Stimulated activated CD8-positive, alpha-beta memory T cell treated with anti-CD3 and anti-CD28 coated beads, Interleukin-7, amount 100 ng/mL, for 1 hour (primary cell): ENCODE measurements at places on chromosomes 7 and 10.

DNA sequence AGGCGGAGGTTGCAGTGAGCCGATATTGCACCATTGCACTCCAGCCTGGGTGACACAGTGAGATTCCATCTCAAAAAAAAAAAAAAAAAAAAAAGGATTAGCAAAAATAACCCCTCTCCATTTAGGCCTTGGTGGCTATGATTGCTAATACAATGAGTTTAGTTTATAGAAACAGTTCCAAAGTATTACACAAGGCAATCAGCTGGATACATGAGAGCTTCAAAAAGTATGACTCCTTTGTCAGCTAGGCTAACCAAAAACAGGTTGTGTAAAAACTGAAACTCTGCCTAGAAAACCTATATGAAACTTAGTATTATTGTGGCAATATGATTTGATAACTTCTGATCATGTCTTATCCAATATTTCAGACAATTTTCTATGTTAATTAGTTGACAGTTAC lies 57.2 kb downstream of the SUGCT start:
- DNase-seq = no peak

DNA sequence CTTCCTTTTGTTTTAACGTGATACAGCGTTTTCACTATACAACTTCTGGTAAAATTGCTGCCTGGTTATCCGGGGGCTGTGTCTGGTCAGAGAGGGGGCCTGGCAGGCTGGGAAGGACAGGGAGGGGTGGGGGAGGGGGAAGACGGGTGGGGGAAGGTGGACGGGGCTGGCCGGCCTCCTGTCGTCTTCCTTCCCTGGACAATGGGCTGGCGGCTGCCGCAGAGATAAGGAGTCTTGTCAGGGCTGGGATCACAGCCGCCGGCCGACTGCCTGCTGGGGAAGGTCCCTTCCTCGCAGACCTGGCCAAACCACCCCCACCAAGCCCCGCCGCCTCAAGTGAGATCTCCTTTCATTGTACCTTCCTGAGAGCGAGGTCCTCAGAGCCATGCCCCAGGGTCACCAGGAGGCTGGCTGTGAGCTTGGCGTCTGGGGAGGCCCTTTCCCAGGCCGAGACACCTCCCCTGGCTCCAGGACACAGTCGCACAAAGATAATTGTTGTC lies 151.2 kb upstream of the TNRC18 start:
- no peak for DNase-seq

GRCh38 chr10:126409821-126410220 lies 21.5 kb upstream of the ADAM12 start:
- no peak for DNase-seq

GRCh38 chr7:41567031-41567730 lies 135.7 kb downstream of the INHBA start:
- no peak for DNase-seq

DNA sequence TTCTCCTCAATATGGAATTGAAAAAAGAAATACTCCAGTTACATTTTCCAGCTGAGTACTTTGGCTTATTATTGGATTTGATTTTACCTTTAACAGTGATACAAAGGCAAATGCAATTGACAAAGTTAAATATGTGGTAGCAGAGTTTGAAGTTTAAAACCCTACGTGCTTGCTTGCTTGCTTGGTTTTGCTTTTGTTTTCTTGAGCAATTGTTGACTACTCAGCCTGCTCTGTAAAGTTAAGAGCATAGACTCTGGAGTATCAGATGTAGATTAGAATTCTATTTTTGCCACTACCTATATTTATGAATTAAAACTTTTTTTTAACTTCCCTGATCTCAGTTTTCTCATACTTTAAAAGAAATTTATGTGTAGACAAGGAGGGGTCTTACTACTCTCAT lies 51.4 kb downstream of the PCDH15 start:
- no peak for DNase-seq

GRCh38 chr7:1136841-1137516 lies 23.0 kb downstream of the ZFAND2A start:
- no peak for DNase-seq

DNA sequence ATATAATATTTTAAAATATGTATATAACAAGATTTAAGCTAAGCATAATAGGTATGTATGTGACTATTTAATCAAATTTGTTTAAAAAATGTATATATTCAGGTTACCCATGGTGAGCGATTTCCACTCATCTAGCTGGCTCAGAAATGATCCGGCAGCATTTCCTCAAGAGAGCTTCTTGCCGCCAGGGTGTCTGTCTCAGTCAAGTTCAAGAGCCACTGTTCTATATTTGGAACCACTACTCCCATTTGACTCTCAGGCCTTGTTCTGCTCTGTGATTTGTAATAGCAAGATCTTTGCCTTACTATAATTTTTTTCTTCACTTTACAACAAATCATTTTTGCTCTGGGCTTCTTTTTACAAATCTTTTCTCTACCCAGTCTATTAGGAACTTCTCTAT lies 48.7 kb upstream of the CNTNAP2 start:
- no peak for DNase-seq

DNA sequence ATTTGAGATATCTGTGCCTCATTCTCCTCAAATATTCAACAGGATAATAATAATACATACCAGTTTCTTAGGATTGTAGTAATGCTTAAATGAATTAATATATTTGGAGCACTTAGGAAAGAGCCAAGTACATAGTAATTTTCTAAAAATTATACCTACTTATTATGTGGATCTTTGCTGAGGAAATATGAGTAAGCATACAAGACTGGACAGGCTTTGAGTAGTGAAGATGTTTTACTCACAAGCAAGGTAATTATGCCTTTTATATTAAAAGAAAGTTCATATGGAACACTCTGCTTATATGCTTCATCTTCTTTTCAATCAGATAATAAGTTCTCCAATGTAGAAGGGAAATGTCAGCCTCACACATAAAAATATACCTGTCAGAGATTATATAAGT lies 337.5 kb upstream of the KAT6B start:
- no peak for DNase-seq

DNA sequence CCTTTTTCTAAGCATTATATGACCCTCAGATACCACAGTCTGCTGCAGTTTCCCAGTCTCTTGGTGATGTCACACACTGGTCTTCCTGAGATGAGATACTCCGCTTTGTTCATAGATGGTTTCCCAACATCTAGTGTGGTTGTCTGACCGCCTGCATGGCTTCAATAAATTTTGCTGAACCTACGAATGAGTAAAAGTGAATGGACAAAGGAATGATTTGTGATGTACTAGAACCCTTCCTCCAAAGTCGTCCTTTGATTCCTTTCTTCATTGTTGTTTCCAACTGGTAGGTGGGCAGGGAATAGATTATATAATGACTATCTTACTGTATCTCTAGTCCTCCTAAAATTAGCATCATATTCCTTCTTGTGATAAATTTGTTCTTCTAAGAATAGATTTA lies 82.5 kb downstream of the SLC35B4 start:
- no peak for DNase-seq

DNA sequence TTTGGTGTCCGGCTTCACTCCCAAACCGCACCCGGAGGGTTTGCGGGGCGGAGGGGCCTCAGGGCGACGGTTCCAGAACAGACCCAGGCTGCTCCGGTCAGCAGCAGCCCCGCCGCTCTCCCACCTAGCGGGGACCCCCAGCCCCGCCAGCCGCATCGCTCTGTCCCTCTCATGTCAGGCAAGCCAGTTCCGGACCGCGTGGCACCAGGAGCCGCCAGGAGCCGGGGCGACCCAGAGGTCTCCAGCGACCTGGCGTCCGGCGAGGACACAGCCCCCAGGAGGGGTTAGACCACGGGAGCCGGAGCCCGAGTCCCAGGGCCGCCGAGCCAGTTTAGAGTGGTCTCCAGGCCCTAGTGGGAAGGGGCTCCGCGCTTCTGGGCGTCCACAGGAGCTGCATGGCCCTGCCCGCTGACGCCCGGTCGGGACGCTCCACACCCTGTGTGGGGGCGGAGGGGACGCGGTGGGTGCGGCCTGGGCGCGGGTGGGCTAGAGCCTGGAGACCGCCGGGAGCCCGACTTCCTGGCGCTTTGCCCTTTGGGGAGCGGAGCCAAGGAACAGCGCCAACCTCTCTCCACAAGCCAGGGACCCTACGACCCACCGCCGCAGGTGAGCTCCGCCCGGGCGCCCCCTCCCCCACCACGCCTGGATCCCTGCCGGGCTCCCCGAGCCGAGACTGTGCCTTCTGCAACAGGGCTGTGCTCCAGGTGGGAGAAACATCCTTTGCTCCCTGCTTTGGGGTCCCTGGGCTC lies 43.4 kb downstream of the ZNF117 start:
- no peak for DNase-seq

DNA sequence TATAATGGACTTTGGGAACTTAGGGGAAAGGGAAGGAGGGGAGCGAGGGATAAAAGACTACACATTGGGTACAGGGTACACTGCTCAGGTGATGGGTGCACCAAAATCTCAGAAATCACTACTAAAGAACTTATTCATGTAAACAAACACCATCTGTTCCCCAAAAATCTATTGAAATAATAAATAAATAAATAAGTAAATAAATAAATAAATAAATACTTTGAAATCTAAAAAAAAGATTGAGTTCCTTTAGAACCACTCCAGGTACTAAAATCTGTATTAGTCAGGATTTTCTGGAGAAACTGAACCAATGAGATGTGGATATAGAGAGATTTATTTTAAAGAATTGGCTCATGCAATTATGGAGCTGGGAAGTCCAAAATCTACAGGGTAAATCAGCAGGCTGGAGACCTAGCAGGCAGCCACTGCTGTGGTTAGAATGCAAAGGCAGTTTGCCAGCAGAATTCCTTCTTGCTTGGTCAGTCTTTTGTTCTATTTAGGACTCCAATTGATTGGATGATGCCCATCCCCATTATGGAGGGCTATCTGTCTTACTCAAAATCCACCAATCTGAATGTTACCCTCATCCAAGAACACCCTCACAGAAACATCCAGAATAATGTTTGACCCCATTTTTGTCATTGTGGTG lies 8.9 kb downstream of the IGFBP1 start:
- DNase-seq = no peak

DNA sequence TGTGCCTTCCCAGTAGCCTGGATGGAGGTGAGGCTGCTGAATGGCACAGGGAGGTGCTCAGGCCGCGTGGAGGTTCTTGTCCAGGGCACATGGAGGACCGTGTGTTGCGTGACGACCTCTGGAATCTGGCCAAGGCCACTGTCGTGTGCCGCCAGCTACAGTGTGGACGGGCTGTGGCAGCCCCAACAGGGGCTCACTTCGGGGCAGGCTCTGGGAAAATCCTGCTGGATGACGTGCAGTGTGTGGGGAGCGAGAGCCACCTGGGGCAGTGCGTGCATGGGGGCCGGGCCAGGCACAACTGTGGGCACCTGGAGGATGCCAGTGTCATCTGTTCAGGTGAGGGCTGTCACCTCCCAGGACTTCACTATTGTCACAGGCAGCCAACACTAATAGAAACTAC lies 50.2 kb upstream of the C10orf120 start:
- no peak for DNase-seq

DNA sequence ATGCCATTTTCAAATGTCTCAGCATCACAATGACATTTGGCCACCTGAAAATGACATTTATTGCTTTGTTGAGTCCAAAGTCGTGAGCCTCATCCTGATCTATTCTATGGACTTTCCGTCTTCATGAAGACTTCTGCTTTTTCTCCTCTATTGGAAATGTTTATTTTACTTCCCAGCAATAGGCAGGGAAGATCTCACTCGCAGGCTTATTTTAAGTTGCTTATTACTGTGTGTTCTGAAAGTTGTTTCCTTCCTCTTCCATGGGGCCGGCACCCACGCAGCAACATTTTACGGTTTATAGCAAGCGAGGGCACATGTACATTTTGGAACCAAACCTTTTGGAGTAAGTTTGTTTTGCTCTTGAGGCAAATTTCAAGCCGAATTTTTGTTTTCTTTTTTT lies 221.0 kb upstream of the KLF6 start:
- DNase-seq = no peak

DNA sequence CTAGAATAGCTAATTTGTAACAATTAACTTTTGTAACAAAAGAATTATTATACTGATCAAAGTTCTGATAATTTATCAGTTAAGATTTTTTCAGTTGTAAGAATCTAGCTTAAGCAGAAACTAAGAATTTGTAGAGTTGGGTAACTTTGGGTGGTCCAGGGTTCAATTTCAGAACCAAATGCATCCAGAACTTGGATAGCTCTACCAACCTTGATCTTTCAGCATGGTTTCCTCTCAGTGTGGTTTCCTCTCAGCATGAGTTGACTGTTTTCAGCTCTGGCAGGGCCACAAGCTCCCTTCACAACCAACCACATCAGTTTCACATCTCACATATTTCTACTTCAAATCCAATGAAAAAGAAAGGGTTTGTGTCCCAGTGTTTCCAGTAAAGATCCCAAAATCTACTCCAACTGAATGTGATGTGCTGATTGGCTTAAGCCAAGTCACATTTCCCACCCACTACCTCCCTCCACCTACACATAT lies 3.3 kb upstream of the FAS start:
- no peak for DNase-seq

- no peak for DNase-seq
Observed at GRCh38 chr10:58747687-58748086, 235.0 kb downstream of the BICC1 start.

DNA sequence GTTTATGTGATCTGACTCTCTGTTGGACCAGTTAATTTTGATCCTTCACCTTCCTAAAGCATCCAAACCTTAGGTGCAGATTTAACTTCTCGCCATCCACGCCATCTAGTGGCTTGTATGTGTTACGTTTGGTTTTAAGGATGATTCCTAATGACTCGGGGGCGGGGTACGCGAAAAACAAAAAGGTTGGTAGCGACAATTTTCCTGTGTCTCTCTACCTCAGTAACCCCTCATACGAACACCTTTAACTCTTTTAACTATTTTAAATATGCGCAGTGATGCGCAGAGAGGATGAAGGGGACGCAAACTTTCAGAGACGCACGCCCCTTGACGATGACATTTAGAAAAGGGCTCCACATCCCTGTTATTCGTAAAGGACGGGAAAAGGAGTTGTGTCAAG lies 714 bp upstream of the KCND2 start:
- DNase-seq = no peak

- DNase-seq = no peak
Observed at GRCh38 chr10:104512800-104513199, 128.3 kb upstream of the SORCS3 start.

- DNase-seq = no peak
Observed at GRCh38 chr10:78975926-78976325, 92.8 kb upstream of the ZMIZ1 start.

DNA sequence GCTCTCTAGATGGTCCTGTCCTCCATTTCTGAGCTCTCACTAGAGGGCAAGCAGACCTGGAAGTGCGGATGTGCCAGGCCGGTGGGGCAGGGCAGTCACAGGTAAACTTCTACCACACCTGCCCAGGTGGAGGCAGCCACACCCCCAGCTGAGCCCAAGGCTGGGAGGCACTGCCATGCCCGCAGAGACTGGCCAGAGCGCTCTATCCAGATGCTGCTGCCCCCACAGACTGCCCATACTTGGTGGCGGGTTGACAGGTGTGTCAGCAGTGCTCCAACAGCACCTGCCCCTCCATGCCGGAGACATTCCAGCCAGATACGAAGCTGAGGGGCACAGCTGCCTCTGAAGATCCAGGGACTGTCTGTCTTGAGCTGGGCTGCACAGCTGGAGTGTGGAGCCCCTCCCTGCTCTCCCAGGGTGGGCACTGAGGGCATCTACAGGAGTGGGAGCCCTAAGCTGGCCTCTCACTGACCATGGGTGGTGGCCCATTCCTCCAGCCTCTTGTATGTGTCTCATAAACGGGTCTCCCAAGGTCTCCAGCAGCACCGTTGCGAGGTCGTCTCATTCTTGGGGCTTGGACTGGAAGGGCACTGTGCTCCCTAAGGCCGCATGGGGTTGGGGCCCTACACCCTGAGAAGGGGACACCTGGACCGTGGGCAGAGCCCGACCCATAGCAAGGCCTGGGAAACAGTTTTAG lies 38.2 kb upstream of the PPIF start:
- DNase-seq = no peak

- DNase-seq = no peak
Observed at GRCh38 chr7:90951986-90952954, 312.0 kb upstream of the FZD1 start.

- DNase-seq = no peak
Observed at GRCh38 chr10:8056871-8057331, 2.4 kb downstream of the GATA3 start.
